ENCODE measurements at places on chromosomes 11 and 22.

GRCh38 chr11:12288931-12289666, 88.3 kb upstream of the PARVA start:
- no peak for DNase-seq

DNA sequence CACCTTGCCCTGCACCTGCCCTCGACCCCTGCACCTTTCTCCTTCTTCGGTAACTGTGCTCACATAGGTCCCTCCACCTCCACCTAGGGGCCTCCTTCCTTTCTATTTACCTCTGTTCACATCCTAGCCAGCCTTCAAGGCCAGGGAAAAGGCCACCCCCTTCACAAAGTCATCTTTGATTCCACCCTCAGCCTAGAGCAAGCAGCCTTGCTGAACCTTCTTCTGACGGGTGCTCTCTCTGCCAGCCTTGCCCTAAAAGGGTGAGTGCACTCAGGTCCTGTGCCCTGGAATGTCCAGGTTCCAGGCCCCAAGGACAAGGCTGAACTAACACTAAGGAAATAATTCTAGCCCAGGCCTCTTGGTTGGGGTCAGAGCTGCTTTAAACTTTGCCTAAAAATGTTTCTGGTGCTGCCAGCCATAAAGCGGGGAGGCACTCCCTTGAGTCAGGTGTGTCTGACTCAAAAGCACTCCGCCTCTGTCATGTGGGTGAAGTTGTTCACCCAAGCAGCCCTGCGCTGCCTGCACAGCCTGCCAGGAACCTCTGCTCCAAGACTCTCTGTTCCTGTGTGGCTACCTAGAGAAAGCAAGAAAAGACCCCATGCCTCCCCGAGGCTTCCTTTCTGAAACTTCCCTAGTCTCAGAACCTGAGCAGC, 9.2 kb upstream of the FAM83F start:
- DNase-seq, result no peak

- DNase-seq, result no peak
Observed at GRCh38 chr11:8806974-8807373, 104.0 kb upstream of the AKIP1 start.

- no peak for DNase-seq
Observed at GRCh38 chr22:46233231-46233630, 16.9 kb downstream of the CDPF1 start.

GRCh38 chr11:117829369-117829725, 4.8 kb upstream of the FXYD2 start:
- DNase-seq, result no peak

DNA sequence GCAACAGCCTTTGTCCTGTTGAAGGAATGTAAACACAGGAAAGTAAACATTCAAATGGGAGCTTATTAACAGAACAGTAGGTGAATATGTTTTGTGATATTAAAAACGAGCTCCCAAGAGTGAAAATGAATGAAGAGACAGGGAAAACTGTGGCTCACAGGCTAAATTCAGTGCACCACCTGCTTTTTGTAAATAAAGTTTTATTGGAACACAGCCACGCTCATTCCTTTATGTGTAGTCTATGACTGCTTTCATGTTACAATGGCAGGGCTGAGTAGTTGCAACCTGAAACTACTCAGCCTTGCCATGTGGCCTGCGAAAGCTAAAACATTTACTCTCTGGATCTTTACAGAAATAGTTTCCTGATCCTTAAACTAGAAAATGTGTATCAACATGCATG, 136.9 kb downstream of the MYO18B start:
- DNase-seq, result no peak

- DNase-seq, result no peak
Observed at GRCh38 chr11:61090982-61091372, 11.3 kb upstream of the CD5 start.

DNA sequence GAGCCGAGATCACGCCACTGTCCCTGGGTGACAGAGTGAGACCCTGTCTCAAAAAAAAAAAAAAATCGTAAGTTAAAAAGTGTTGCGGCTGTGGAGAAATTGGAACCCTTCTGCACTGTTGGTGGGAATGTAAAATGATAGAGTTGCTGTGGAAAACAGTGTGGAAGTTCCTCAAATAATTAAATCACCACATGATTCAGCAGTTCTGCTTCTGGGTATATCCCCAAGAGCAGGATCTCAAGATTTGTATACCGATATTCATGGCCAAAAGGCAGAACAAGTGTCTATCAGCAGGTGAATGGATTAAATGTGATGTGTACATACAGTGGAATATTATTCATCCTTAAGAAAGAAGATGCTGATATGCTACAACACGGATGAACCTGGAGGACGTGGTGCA, 3.8 kb downstream of the SELENOO start:
- DNase-seq, result no peak

DNA sequence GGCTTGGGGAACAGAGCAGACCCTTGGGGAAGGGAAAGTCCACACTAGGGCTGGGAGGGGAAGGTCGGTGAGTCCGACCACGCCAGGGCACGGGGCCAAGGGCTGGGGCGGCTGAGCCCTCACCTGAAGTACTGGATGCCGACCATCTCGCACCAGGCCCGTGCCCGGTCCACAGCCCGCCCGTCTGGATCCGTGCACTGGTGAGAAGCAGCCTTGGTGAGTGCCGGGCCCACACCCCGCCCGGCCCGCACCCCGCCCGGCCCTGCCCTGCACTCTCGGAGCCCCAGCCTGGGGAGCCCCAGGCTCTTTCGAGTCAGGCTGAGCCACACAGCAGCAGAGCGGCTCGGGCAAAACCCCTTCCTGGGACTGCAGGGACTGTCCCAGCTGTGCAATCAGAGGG, 1.9 kb upstream of the BAIAP2L2 start:
- no peak for DNase-seq

DNA sequence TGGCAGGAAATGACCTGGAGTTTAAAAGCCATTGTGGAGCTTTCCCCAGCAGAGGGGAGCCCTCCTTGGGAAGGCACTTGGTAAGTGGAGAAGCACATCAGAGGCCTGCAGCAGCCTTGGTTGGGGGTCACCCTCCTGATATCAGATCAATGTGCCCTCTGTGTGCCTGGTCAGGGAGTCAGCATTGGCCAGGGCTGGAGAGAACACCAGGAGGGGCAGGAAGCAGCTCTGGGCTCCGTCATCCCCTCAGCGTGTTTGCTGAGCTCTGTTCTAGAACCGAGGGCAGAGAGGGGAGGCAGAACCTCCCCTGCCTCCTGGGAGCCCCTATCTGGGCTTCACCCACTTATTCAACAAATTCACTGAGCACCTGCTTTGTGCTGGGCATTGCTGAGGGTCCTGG, 846.0 kb downstream of the TBC1D22A start:
- no peak for DNase-seq

GRCh38 chr11:76148231-76148630, 58.1 kb downstream of the WNT11 start:
- no peak for DNase-seq

- peak; percentile 17 for DNase-seq
Observed at GRCh38 chr11:77819921-77820564, 479 bp downstream of the RSF1 start.

DNA sequence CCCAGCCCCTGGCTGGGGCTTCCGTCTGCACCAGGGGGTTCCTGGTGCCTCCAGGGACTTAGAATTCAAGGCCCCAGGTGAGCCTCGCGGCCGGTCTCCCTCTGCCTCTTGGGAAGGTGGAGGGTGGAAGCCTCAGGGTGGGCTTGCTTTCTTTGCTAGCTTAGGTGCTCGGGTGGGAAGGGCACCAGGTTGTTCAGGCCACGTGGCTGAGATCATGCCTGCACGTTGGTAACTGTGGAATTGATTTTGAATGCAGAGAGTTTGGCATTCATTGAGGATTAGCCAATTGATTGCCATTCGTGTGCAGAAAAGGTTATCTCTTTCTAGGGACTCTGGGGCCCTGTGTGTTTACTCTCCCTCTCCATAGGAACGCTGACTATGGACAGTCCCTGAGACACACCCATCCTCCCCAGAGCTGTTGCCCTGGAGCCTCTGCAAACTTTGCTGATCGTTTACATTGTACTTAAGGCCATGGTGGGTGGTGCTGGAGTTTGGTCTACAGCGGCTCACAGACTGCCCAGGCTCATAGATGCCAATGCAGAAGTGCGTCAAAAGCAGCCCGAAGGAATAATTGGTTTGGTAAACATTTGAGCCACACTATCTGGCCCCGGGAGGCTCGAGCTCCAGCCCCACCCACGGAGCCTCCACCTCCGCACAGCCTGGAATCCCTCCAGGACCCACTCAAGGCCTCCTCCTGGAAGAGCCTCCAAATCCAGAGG, 1457.7 kb downstream of the BRD1 start:
- no peak for DNase-seq

DNA sequence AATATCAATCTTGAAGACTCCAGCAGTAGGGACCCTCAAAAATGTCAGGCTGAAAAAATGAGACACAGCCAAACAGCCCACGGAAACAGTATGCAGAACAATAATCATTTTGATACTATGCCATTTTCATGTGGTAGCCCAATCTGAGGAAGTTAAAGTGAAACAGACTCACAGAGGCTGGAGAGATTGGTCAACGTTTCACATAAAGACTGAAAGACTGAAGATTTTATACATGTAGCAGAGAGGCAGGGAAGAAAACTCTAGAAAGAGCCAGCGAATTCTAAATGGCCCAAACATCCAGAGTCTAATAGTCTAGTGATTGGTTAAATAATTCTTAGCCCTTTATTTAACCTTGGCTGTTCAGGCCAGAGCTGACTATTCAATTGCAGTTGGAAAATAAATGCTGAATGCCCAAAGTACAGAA, 49.4 kb downstream of the MAML2 start:
- no peak for DNase-seq

- no peak for DNase-seq
Observed at GRCh38 chr11:28566339-28567089, 458.3 kb downstream of the METTL15 start.

- no peak for DNase-seq
Observed at GRCh38 chr11:57356268-57356667, 18.1 kb downstream of the P2RX3 start.
